Fibroblast of lung (primary cell): ENCODE measurements at places on chromosomes 7 and 10. TPM values are rescaled to one million over a fixed set of nuclear protein-coding genes. Genes with fewer than 3 reads are reported as not detected.

MRLN gene
- total RNA-seq: not detected in 2 replicates

GRCh38 chr10:102246261-102246660, 929 bp downstream of the GBF1 start:
- H3K27me3 ChIP-seq: no peaks in the 10 kb centered on the region
- peaks cover 19% of the 10 kb centered on the region for H3K4me1 ChIP-seq

TFAM gene
- total RNA-seq: 19.5 and 21.1 TPM in 2 replicates

- no peak overlapping the region for H3K4me3 ChIP-seq
- H3K27me3 ChIP-seq: no peaks in the 10 kb centered on the region
- no peak overlapping the region for H3K27ac ChIP-seq
- DNase-seq: peak; percentile 24
- H3K4me1 ChIP-seq: no peaks in the 10 kb centered on the region
Measured at GRCh38 chr7:95472581-95473161, 13.1 kb upstream of the ASB4 start.

GRCh38 chr7:157282141-157282801, 54.5 kb upstream of the DNAJB6 start:
- H3K4me1 ChIP-seq: no peaks in the 10 kb centered on the region
- H3K27me3 ChIP-seq: no peaks in the 10 kb centered on the region
- H3K36me3 ChIP-seq: no peaks in the 10 kb centered on the region

SIRT1 gene
- total RNA-seq: 21.1 TPM in 2 replicates

- no peaks in the 10 kb centered on the region for H3K36me3 ChIP-seq
- DNase-seq: peak; percentile 41
- no peak overlapping the region for H3K27ac ChIP-seq
- H3K4me1 ChIP-seq: no peaks in the 10 kb centered on the region
- no peak overlapping the region for H3K4me3 ChIP-seq
- H3K27me3 ChIP-seq: no peaks in the 10 kb centered on the region
Measured at GRCh38 chr7:70614237-70615045, 517.5 kb upstream of the GALNT17 start.

DPCD gene
- total RNA-seq: 23.9 and 34.4 TPM in 2 replicates

GRCh38 chr7:158957921-158958491, 101.6 kb downstream of the DYNC2I1 start:
- no peak overlapping the region for H3K4me3 ChIP-seq
- H3K36me3 ChIP-seq: no peaks in the 10 kb centered on the region
- no peaks in the 10 kb centered on the region for H3K27me3 ChIP-seq
- H3K4me1 ChIP-seq: no peaks in the 10 kb centered on the region
- DNase-seq: no peak

ADAMTS14 gene
- total RNA-seq: 1.8 and 4.1 TPM in 2 replicates

GRCh38 chr7:158734861-158735260, 30.3 kb upstream of the NCAPG2 start:
- no peak overlapping the region for H3K27ac ChIP-seq
- DNase-seq: peak; percentile 79
- peaks cover 3% of the 10 kb centered on the region for H3K4me1 ChIP-seq
- peaks cover 13% of the 10 kb centered on the region for H3K36me3 ChIP-seq
- no peak overlapping the region for H3K4me3 ChIP-seq

DNA sequence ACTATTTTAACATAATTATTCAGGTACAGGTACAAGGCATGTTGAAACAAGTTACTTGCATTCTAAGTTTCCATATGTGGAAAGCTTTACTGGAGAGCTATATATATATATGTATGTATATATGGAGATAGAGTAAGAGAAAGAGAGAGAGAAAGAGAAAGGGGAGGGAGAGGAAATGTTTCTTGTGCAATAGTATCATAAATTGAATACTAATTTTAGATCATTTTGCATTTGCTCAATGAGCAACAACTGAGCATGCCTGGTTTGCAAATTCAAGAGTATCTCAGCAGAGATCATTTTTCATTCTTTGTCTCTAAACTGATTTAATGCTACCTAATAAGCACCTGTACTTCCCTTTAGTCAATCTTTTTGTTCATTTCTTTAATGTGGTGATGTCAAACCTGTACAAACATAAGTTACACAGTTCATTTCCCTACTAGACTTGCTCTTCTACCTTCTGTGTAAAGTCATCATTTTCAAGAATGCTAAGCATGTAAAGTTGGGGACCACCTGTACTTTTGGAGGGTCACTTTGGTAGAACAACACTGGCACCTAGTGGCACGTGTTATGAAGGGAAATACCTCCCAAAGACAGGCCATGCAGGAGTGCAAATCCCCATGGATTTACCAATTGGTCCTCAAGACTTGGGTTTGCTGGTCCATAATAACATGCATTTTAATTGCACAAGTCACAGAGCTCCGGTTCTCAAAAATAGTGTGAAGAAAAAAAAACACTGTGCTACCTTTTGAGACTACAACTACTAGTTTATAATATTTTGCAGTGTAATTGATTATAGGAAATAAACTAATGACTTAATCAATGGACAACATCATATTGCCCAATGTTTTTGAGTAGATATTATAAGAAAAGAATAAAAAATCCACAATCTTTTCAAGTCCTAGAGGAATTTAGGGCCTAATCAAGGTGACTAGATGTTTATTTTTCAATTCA, 431.2 kb upstream of the IGFBP3 start:
- DNase-seq: peak; percentile 71
- no peak overlapping the region for H3K27ac ChIP-seq
- H3K27me3 ChIP-seq: no peaks in the 10 kb centered on the region
- H3K4me3 ChIP-seq: no peak overlapping the region
- H3K36me3 ChIP-seq: no peaks in the 10 kb centered on the region

- no peak overlapping the region for H3K27ac ChIP-seq
- H3K36me3 ChIP-seq: no peaks in the 10 kb centered on the region
- H3K27me3 ChIP-seq: peaks cover 4% of the 10 kb centered on the region
- DNase-seq: no peak
Measured at GRCh38 chr7:50553973-50554372, 11.2 kb downstream of the DDC start.

GRCh38 chr7:100965723-100966541, 3.4 kb upstream of the MUC12 start:
- H3K4me3 ChIP-seq: no peak overlapping the region
- no peaks in the 10 kb centered on the region for H3K36me3 ChIP-seq
- DNase-seq: peak; percentile 25
- H3K4me1 ChIP-seq: no peaks in the 10 kb centered on the region
- no peak overlapping the region for H3K27ac ChIP-seq
- peaks cover 32% of the 10 kb centered on the region for H3K27me3 ChIP-seq

DNA sequence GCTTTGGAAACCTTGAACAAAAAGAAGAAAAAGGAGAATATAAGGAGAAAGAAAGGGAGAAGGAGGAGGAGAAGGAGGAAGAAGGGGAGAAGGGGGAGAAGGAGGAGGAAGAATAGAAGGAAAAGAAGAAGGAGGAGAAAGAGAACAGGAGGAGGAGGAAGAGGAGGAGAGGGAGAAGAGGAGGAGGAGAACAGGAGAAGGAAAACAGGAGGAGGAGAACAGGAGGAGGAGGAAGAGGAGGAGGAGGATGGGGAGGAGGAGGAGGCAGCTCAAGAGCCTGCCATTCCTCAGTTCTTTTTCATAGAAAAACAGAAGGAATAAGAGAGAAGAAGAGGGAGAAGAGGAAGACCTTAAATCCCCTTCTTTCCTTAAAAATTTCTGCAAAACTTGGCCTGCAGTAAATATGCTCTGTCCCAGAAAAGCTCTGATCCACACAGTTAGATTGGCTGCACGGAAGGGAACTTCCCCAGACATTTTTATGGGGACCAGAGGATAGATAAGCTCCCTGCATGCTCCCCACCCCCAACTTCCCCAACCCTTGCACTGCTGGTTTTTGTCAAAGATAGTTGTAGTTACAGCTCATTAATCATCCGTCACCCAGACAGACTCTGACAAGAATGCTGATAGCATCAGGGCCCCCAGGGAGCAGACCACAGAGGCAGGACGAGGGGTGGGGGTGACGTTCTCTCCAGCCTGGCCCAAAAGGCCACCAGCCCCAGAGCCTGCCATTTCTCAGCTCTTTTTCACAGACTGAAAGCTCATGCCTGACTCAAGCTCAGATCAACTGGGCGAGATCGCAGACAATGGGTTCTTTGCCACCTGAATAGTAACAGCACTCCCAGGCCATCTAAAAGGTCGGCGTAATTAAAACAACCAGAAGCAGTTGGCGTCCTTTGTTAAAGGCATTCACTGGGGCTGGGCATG, 34.5 kb upstream of the LYZL1 start:
- no peak overlapping the region for H3K4me3 ChIP-seq
- peaks cover 5% of the 10 kb centered on the region for H3K4me1 ChIP-seq
- DNase-seq: peak; percentile 78
- H3K27me3 ChIP-seq: peaks cover 4% of the 10 kb centered on the region
- H3K36me3 ChIP-seq: no peaks in the 10 kb centered on the region

GRCh38 chr7:46830-47140, 145.6 kb upstream of the FAM20C start:
- H3K36me3 ChIP-seq: no peaks in the 10 kb centered on the region
- no peak for DNase-seq
- H3K4me3 ChIP-seq: no peak overlapping the region
- H3K27ac ChIP-seq: no peak overlapping the region
- no peaks in the 10 kb centered on the region for H3K4me1 ChIP-seq
- H3K27me3 ChIP-seq: peaks cover 11% of the 10 kb centered on the region

C10orf53 gene
- not detected in 2 replicates for total RNA-seq

SORCS3 gene
- total RNA-seq: not detected in 2 replicates

AGMO gene
- total RNA-seq: not detected in 2 replicates
